ENCODE measurements at places on chromosomes 5 and 9.

DNA sequence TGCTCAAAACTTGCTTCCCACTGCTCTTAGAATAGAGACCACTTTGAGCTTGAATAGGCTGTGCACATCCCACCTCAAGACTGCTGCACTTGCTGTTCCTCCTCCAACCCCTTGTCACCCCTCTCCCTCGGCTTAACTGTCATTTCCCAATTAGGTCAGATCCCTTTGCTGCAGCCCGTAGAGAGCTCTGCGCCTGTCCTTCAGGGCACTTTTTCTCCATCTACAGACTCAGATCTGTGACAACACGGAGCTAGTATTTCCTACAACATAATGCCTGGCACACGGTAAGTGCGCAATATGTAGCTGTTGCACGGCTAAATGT, 485 bp upstream of the HABP4 start:
- DNase-seq: no peak

- no peak for DNase-seq
Measured at GRCh38 chr9:135342206-135343130, 137.1 kb upstream of the PPP1R26 start.

- no peak for DNase-seq
Measured at GRCh38 chr5:170390472-170390871, 1.3 kb upstream of the KCNMB1 start.

GRCh38 chr9:123455187-123455586, 99.2 kb downstream of the CRB2 start:
- DNase-seq: no peak

DNA sequence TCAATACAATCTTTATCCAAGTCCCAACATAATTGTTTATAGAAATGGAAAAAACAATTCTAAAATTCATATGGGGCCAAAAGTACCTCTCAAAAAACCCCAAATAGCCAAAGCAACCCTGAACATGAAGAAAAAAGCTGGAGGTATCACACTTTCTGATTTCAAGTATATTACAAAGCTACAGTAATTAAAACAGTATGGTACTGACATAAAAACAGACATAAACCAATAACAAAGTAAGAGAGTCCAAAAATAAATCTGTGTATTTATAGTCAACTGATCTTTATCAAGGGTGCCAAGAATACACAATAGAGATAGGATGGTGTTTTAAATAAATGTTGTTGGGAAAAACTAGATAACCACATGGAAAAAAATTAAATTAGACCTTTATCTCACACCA, 13.6 kb upstream of the GOLPH3 start:
- no peak for DNase-seq

DNA sequence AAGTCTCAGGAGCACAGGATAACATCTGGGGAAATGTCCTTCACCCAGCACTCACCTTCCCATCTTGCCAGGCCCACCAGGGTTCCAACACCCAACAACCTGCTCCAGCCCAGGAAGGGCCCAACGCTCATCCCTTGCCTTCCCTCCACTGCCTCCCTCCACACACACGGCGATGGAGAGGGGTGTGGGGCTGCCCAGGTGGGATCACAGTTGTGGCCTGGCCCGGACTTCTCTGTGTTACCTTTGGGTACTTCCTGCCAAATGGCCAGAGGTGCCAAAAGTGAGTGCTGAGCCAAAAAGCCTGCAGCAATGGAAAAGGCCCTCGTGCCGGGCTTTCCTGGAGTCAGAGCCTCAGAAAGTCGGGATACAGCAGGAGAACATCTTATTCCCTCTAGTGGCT, 15.6 kb upstream of the TDRD7 start:
- DNase-seq: no peak

GRCh38 chr5:116629168-116629567, 54.5 kb upstream of the SEMA6A start:
- no peak for DNase-seq

DNA sequence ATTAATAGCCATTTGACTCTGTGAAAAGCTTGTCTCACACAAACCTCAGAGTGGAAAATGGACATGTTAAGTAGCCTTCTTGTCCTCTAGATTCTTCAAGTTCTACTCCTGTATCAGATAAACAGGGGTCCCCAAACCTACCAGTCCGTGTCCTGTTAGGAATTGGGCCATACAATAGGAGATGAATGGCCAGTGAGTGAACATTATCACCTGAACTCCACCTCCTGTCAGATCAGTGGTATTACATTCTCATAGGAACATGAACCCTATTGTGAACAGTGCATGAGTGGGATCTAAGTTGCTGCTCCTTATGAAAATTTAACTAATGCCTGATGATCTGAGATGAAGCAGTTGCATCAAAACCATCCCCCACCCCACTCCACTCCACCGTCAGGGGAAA, 136.3 kb downstream of the TMEM232 start:
- DNase-seq: no peak

DNA sequence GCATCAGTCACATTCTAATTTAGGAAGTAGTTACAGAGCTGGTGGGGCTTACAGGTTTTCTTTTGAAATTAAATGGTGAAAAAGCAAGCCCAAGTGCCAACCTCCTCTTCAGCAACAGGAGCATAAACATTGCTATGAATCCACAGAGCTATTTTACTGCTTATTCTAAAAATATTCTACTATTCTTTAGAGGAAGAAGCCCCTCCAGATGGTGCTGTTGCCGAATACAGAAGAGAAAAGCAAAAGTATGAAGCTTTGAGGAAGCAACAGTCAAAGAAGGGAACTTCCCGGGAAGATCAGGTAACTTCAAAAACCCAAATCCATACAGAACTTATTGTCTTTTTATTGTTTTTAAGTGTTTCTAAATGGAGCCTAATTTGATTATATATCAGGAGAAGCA, 202.8 kb downstream of the CWC27 start:
- DNase-seq: peak; percentile 39

DNA sequence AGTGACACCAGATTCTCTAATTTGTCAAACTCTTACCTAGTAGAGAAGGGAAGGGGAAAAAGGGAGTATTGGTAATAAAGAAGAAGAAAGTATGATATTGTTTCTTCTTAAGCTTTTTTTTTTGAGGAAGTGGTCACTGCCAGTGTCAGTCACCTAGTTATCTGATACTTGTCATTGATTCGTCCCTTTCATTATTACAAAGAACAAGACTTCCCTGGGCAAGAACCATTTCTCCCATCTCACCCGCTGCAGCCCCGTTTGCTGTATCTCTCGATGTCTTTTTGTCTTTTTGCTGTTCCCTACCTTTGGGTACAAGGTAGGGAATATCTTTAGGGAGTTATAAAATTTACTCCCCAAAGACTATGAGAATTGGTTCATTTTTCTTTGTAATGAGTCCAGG, 249.0 kb downstream of the ARHGAP26 start:
- no peak for DNase-seq

GRCh38 chr5:75108931-75109596, 56.7 kb upstream of the GCNT4 start:
- no peak for DNase-seq

DNA sequence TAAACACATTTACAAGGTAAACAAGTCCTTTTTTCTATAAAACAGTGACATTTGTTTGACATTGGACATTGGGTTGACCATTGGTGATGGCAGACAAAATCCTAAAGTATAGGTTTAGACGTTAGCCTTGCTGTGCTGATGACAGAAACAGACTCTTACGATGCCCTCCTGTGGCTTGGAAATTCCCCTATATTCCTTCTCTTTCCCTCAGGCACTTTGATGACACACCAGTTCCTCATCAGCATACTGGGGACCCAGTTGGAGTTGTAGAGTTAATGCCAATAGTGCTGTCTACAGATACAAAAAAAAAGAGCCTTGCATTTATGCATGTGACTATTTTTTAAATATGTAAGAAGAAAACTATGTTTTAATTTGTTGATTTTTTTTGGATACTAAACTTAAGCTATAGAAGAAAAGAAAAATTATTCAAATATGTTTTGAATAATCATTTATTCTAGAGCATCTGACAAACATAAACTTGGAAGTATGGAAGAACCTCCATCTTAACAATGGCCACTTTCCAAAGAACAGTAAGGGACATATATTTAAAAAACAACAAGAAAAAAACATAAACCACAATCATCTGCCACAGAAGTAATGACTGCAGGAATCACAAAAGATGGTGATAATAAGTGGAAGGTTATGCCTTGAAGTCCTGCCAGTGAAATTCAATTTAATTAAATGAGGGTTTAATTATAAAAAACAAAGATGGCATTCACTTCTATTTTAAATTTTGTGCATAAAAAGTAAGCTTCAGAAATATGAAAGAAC, 75.6 kb upstream of the SNCAIP start:
- no peak for DNase-seq

DNA sequence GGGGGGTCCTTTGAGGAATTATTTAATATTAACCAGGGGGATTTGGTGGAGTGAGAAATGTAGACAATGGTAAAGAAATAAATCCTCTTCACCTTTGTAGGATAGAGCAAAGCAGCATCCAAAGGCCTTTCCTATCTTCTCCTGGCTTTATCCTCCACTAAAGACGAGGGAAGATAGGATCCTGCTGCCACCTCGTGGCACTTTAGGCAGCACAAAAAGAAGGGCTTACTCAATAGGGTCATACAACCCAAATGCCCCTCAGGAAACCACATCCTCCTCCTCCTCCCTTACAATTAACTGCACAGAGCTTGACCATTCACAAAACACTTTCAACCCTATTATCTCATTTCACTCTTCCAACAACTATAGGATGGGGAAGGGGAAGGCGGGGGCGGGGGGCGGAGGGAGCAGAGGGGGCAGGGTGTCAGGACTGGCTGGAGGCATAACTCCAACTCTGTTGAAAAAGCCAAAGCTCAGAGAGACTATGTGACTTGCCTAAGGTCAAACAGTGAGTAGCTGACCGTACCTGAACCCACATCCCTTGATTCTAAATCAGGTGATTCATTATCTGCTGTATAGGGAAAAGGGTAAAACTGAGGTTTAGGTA, 45.4 kb upstream of the MYOT start:
- DNase-seq: peak; percentile 46

GRCh38 chr5:67530609-67531255, 334.1 kb upstream of the CD180 start:
- DNase-seq: no peak

- peak; percentile 85 for DNase-seq
Measured at GRCh38 chr5:150217873-150218692, 28.2 kb downstream of the SLC6A7 start.

- peak; percentile 39 for DNase-seq
Measured at GRCh38 chr9:35910613-35911359, 1.5 kb downstream of the SPAAR start.

GRCh38 chr5:144368556-144368955, 197.9 kb downstream of the KCTD16 start:
- no peak for DNase-seq

GRCh38 chr5:51806677-51807076, 423.4 kb downstream of the ISL1 start:
- DNase-seq: no peak

GRCh38 chr9:129402371-129402739, 218.5 kb downstream of the C9orf50 start:
- no peak for DNase-seq

DNA sequence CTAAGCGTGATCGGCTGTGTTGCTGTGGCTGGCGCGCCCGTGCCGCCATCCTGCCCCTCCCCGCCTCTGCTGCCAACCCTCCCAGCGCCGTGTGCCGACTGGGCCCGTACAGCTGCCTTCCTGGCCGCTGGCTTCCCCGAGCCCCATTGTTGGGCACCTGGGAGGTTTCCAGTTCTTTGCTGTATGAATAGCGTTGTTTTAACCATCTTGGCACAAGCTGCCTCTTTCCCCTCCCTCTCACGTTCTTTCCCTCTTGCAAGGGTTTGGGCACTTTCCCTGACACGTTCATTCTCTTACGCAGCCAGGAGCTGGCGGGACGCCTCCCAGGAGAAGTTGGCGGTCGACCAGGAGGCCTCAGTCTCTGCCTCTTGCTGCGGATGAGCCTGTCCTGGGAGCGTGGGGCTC, 43.1 kb upstream of the RXRA start:
- DNase-seq: no peak

GRCh38 chr9:68819065-68819464, 114.0 kb downstream of the PIP5K1B start:
- DNase-seq: no peak

DNA sequence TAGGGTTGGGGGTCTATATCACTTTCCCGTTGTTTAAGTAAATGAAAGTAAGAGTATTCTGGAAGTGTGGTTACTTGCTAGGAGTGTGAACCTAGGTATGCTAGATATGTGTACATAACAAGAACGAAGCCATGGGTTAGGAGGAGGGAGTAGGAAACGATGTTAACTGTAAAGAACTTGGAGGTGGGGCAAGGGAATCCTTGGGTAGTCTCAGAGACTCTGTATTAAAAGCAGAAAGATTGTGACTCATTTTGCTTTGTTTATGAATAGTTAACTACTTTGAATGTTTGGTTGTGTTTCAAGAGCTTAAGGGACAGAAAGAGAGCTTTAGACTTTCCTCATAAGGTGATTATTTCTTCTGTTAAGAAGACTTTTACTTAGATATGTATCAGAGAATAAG, 59.9 kb downstream of the TMEM252 start:
- no peak for DNase-seq

- no peak for DNase-seq
Measured at GRCh38 chr9:18906656-18907395, 126.2 kb downstream of the SAXO1 start.

DNA sequence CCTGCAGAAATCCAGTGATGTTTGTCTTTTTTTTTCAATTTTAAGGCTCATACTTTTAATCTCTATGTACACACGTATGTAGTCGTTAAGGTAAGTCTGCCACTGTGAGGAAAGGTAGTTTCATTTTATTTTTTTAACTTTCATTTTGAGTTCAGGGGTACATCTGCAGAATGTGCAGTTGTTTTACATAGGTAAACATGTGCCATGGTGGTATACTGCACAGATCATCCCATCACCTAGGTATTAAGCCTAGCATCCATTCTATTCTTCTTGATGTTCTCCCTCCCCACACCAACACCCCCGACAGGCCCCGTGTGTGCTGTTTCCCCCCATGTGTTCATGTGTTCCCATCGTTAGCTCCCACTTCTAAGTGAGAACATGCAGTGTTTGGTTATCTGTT, 19.7 kb downstream of the MUSK start:
- no peak for DNase-seq

GRCh38 chr5:169426784-169427183, 125.8 kb upstream of the SLIT3 start:
- DNase-seq: no peak

Measured in inflammatory macrophage (primary cell).